ENCODE measurements at places on chromosomes 3 and 15. TPM values are rescaled to one million over a fixed set of nuclear protein-coding genes. Genes with fewer than 3 reads are reported as not detected.

The SLC15A2 gene
- total RNA-seq: 5.7 TPM

The ZNF660 gene
- 0.29 TPM for total RNA-seq

The PLA1A gene
- total RNA-seq: 0.41 TPM

The GOLGA6L4 gene
- 1.2 TPM for total RNA-seq

The P3H2 gene
- total RNA-seq: not detected

The SYNPR gene
- not detected for total RNA-seq

The NDUFB5 gene
- total RNA-seq: 85.7 TPM

The MCTP2 gene
- total RNA-seq: 71.2 TPM

The CAPN3 gene
- 4.5 TPM for total RNA-seq

The ZIC1 gene
- total RNA-seq: not detected

The SELENOT gene
- total RNA-seq: 131 TPM

The ROPN1 gene
- total RNA-seq: not detected

The LRRN1 gene
- total RNA-seq: 0.05 TPM

The C3orf22 gene
- total RNA-seq: not detected

The IL17RD gene
- total RNA-seq: not detected

The USP4 gene
- 95.2 TPM for total RNA-seq

The PLSCR5 gene
- total RNA-seq: not detected

The HRG gene
- not detected for total RNA-seq

The TGFBR2 gene
- 58.3 TPM for total RNA-seq

The KATNBL1 gene
- total RNA-seq: 40.1 TPM

The TFDP2 gene
- 28.2 TPM for total RNA-seq

The TPRG1 gene
- total RNA-seq: 2.9 TPM

The TLR9 gene
- total RNA-seq: 0.49 TPM

The ITGB5 gene
- total RNA-seq: 0.73 TPM

The FMN1 gene
- total RNA-seq: 0.05 TPM

The TM4SF1 gene
- 0.29 TPM for total RNA-seq

The NTRK3 gene
- 0.37 TPM for total RNA-seq

The AMIGO3 gene
- 0.51 TPM for total RNA-seq

The GPR149 gene
- total RNA-seq: not detected

The ARHGAP11A gene
- 99.2 TPM for total RNA-seq

The HYKK gene
- total RNA-seq: 3.4 TPM

The TMF1 gene
- total RNA-seq: 46.8 TPM

The C3orf70 gene
- total RNA-seq: 0.05 TPM

The MORC1 gene
- total RNA-seq: not detected

The SOX2 gene
- total RNA-seq: not detected

The TGM5 gene
- total RNA-seq: 0.20 TPM

The LDHAL6B gene
- not detected for total RNA-seq

The COPB2 gene
- total RNA-seq: 118 TPM

The ZMYND10 gene
- total RNA-seq: 1.2 TPM

The ALDH1A2 gene
- total RNA-seq: not detected

The LRRC34 gene
- total RNA-seq: 1.9 TPM

The C2CD4A gene
- total RNA-seq: not detected

The C3orf33 gene
- total RNA-seq: 0.46 TPM

The ETV5 gene
- 0.88 TPM for total RNA-seq

The COX17 gene
- 48.8 TPM for total RNA-seq

The CFAP161 gene
- total RNA-seq: not detected

The PARL gene
- total RNA-seq: 51.4 TPM

The KCNMB3 gene
- 1.0 TPM for total RNA-seq

The ARGFX gene
- not detected for total RNA-seq

Measured in T-helper 1 cell treated with Interleukin-12 subunit alpha and Interleukin-12 subunit beta and Interleukin-4 antibody, amounts not matched to agents 30 ng/mL and 1 ng/mL, for 36 hours (primary cell).